Activated CD4-positive, alpha-beta T cell treated with anti-CD3 and anti-CD28 coated beads, Interleukin-2, amount 10 ng/mL, durations not matched to agents 7 days and 5 days (primary cell): ENCODE measurements at places on chromosomes 3 and 15. TPM values are rescaled to one million over a fixed set of nuclear protein-coding genes. Genes with fewer than 3 reads are reported as not detected.

The RPP25 gene
- total RNA-seq = 6.4 TPM

The ACOX2 gene
- total RNA-seq = not detected

DNA sequence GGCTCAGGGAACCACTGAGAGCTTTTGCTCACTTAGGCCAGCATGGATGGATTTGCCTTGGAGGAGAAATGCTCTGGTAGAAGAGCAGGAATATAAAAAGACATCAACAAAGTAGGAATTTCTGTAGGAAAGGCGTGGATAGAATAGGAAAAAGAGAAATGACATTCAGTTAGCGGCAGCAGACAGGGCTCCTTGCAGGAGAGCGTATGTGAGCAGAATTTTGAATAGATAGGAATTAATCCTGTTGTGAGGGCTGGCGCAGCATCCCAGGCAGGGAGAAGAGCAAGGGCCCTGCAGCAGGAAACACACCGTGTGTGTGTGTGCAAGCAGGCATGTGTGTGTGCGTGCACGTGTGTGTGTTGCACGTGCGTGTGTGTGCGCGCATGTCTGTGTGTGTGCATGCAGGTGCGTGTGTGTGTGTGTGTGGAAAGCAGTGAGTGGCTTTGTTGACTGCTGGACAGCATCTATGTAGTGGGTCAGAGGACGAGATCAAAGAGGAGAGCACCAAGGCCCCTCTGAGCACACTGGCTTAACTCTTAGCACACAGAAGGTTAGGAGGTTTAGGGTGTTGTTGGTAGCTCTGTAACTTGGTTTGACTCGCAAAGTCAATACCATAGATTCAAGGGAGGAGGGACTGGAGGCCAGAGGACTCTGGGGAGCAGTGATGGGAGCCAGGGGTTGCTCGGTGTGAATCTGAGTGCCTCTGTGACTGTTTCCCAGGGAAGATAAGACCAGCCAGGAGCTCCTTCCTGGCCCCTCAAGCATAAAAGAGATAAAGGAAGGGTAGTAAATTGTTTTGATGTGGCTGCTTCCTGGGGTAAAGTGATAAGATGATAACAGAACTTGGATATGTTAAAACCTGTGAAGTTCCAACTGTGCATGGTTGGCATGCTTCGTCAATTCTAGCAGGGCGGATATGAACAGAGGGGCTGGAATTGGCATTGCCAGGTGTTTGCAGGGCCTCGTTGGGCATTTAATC, 639.5 kb downstream of the NR2F2 start:
- H3K27ac ChIP-seq = no peak overlapping the region
- H3K4me3 ChIP-seq = no peak overlapping the region
- H3K4me1 ChIP-seq = no peaks in the 10 kb centered on the region
- H3K36me3 ChIP-seq = no peaks in the 10 kb centered on the region
- no peaks in the 10 kb centered on the region for H3K27me3 ChIP-seq
- DNase-seq = no peak

DNA sequence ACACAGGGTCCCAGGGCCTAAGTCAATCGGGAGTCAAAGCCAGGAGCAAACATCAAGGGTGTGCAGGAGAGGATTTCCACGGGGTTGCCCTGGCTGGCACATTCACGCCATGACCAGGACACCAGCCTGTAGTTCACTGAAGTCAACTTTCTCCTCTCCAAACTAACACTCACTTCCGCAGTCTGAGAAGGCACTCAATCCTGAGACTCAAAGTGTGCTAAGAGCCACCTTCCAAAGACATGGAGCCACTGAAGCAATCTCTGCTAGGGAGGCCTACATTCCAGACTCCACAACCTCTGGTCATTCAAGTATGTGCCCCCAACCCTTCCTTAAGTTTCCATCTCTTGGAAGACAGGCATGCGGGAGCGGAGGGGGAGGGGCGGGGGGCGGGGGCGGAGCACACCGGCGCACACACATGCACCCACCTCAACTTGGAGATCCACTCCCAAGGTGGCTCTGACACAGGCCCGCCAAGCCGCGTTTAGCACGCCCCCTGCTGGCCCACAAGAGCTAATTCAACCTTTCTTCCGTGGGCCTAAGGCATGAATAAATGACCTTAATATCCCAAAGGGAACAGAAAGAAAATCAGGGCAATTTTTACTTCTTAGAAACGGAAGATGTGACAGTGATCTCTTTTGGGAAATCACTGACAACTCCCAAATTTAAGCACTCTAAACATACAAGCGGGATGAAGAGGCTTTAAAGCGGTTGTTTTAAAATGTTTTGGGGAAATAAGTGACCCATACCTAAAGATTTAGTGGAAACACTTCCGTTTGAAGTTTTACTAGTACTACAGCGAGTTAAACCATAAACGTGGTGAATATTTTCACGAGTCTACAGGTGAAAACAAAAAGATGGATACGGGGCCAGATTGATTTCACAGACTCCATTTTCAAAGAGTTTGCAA, 162.5 kb upstream of the CHRNA7 start:
- no peak overlapping the region for H3K27ac ChIP-seq
- H3K27me3 ChIP-seq = peaks cover 42% of the 10 kb centered on the region
- H3K4me1 ChIP-seq = peaks cover 11% of the 10 kb centered on the region
- peak; percentile 59 for DNase-seq
- H3K4me3 ChIP-seq = no peak overlapping the region

DNA sequence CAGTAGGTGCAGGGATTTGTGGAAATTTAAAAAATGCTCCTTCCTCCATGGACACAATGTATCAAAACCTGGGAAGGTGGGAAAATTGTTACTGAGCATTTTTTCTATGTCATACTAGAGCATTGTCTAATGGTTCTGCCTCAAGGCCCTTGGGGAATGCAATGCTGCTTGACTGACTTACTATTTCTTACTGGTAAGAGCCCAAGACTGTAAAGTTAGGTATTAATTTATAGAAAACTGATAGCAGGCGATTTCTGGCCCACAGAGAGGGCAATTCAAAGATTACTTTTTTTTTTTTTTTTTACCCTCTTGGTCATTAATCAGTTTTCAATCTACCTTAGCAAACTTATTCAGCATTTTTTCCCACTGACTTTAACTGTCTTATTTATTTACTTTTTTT, 38.5 kb upstream of the MRPL3 start:
- H3K4me3 ChIP-seq = no peak overlapping the region
- no peak for DNase-seq
- no peaks in the 10 kb centered on the region for H3K4me1 ChIP-seq
